ENCODE measurements at places on chromosomes 6 and 20. TPM values are rescaled to one million over a fixed set of nuclear protein-coding genes. Genes with fewer than 3 reads are reported as not detected.

Gene KCNQ2
- 250 TPM for total RNA-seq

Gene SCGN
- 17.2 TPM for total RNA-seq

Gene APCDD1L
- not detected for total RNA-seq

Gene ZC2HC1B
- total RNA-seq: not detected

Gene PNPLA1
- total RNA-seq: not detected

Gene MTFR2
- 0.94 TPM for total RNA-seq

All from parietal lobe (tissue), 2 donors.